ENCODE measurements at places on chromosomes 16 and 17. TPM values are rescaled to one million over a fixed set of nuclear protein-coding genes. Genes with fewer than 3 reads are reported as not detected.

The DYNLL2 gene
- polyA plus RNA-seq: 99.4 TPM

The RNF43 gene
- polyA plus RNA-seq: 0.56 TPM

The KRT39 gene
- polyA plus RNA-seq: not detected

The MYL11 gene
- not detected for polyA plus RNA-seq

The SRL gene
- polyA plus RNA-seq: 3.7 TPM

The CACNG1 gene
- polyA plus RNA-seq: 1.1 TPM

The CCDC144A gene
- polyA plus RNA-seq: 0.44 TPM

The ADAM11 gene
- polyA plus RNA-seq: 5.5 TPM

The PMFBP1 gene
- polyA plus RNA-seq: 0.41 TPM

The CHST4 gene
- 0.78 TPM for polyA plus RNA-seq

The TVP23C gene
- polyA plus RNA-seq: 1.6 TPM

The CA7 gene
- 2.3 TPM for polyA plus RNA-seq

The ABCC12 gene
- polyA plus RNA-seq: 0.24 TPM

The OTOP2 gene
- not detected for polyA plus RNA-seq

The B3GNT9 gene
- polyA plus RNA-seq: 16.5 TPM

The TVP23A gene
- 1.1 TPM for polyA plus RNA-seq

The MYH2 gene
- polyA plus RNA-seq: not detected

The CSH1 gene
- polyA plus RNA-seq: not detected

The HAS3 gene
- polyA plus RNA-seq: 6.5 TPM

The IL32 gene
- polyA plus RNA-seq: 10.6 TPM

The COPZ2 gene
- polyA plus RNA-seq: 7.2 TPM

The IFT20 gene
- 27.7 TPM for polyA plus RNA-seq

Measured in brain (organoid and tissue), 16 donors.